Activated CD4-positive, alpha-beta T cell treated with anti-CD3 and anti-CD28 coated beads, Interleukin-2, amount 50 U/mL, for 24 hours (primary cell): ENCODE measurements at places on chromosomes 3 and 15.

DNA sequence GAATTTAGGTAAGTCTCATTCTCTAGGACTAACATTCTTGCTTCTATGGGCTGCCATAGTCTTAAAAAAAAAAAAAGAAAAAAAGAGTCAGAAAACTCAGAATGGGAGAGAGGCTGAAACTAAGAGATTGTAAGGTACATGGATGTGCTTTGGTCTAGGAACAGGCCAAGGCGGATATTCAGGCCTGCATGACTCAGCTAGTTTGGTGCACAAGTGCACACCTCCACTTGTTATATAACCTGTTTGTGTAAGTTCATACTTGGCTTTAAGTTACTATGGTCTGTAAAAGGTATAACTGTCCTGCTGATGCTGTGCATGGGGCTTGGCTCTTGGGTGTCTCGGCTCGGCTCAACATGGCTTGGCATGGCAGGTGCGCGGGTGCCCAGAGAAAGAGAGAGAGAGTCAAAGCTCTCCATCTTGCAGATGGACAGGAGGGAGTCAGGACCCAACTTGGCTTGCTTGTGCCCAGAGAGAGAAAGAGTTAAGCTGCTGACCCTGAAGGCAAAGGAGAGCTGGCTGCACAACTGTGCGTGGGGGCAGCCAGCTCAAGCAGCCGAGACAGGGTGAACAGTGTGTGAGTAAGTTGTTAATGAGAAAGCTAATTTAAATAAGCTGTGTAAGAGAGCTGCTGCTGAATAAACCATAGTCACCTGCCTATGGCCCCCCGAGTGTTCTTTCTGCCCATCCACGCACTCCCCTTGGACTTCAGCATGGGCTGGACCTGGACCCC lies 31.4 kb upstream of the CHRNB4 start:
- no peak for DNase-seq

DNA sequence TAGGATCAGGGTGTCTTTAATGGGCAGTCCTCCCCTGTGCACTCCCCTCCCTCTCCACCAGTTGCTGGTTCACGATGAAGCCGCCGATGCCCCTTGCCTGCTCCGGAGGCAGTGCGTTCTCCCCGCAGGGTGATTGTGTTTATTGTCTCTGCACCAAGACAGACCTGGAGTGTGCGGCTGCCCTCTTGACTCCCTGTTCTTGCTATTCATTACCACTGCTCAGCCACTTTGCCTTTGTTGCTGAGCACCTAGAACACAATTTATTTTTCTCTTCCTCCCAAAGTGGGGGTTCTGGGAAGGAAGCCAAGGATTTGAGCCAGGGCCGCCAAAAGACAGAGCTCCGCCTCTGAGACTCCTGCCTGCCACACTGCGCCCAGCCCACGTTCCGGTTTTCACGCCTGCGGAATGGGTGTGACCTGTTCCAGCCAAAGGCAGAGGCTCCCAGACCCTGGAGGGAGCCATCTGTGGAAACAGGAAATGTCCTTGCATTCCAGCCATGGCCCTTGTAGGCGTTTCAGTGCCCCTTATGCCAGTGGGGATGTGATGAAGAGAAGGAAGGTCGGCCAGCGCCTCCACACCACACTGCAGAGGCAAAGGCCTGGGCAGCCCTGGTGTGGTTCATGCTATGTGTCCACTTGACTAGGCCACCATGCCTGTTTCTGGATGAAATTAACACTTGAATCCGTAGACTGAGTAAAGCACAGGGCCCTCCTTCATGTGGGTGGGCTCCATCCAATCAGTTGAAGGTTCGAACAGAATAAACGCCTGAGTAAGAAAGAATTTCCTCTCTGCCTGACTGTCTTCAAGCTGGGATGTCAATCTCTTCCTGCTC lies 85.8 kb downstream of the HMG20A start:
- DNase-seq = no peak

DNA sequence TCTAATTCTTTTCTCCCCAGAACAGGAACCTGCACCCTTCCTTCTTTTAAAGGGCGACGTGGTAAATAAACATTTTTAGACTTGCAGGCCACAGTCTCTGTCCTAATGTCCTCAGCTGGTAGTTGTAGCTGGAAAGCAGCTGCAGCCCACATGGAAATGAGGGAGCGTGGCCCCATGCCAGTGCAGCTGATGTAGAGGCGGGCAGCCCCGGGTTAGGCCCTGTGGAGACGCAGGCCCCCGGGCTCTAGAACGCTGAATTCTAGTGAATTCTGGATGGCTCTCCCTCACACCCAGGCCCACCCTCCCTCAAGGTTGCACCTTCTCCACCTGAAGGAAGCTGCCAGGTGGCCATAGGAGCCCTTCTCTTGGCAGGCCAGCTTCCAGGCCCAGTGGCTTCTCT lies 52.3 kb downstream of the PGPEP1L start:
- DNase-seq = no peak

DNA sequence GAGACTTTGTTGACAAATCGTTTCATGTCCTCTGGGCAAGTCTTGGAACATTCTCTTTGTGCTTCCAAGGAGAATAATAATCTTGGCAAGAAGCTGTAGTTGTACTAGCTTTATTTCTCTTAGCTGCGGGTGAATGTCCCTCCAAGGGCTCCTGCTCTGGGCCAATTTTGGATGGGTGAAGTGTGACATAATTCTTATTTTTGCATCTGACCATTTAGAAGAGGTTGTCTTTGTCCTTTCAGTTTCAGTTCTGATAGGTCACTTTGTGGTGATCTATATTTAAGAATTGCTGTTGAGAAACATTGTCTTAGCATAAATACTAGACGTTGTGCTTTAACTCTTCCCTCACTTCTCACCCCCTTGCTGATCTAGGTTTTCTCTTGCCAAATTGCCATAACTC lies 164.8 kb upstream of the RORA start:
- DNase-seq = no peak

- DNase-seq = no peak
Observed at GRCh38 chr3:190368881-190369280, 19.1 kb upstream of the CLDN16 start.

- no peak for DNase-seq
Observed at GRCh38 chr3:39752019-39752637, 57.3 kb upstream of the MYRIP start.

- no peak for DNase-seq
Observed at GRCh38 chr3:78613421-78613879, 1154.3 kb downstream of the ROBO1 start.

DNA sequence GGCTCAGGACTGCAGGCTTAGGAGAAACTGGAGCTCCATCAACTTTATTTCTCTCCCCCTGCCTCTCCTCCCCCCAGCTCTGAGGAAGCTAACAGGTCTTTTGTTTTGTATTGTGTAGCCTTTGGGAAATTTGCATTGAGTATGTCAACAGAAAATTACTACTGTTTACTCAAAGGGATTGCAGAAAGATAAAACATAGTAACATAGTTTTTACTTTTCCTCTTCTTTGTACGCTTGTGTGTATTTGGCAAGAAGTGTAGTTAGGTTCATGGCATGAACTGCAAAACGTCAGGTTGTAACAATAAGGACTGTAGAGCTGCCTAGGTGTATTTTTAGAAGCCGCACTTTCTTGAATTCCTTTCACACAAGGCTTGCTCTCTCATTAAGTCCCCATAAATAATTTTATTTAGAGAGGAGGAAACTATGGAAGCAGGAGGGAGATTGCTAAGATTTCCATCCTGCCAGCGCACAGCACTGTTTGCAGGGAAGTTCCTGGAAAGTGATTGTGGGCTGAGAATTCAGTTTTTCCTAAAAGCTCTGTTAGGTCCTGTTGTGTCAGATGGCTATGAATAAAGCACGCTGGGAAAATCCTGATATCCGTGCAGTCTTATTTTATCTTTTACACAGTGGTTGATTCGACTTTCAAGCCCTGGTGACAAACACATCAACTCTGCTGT lies 21.1 kb upstream of the SATB1 start:
- DNase-seq = no peak

DNA sequence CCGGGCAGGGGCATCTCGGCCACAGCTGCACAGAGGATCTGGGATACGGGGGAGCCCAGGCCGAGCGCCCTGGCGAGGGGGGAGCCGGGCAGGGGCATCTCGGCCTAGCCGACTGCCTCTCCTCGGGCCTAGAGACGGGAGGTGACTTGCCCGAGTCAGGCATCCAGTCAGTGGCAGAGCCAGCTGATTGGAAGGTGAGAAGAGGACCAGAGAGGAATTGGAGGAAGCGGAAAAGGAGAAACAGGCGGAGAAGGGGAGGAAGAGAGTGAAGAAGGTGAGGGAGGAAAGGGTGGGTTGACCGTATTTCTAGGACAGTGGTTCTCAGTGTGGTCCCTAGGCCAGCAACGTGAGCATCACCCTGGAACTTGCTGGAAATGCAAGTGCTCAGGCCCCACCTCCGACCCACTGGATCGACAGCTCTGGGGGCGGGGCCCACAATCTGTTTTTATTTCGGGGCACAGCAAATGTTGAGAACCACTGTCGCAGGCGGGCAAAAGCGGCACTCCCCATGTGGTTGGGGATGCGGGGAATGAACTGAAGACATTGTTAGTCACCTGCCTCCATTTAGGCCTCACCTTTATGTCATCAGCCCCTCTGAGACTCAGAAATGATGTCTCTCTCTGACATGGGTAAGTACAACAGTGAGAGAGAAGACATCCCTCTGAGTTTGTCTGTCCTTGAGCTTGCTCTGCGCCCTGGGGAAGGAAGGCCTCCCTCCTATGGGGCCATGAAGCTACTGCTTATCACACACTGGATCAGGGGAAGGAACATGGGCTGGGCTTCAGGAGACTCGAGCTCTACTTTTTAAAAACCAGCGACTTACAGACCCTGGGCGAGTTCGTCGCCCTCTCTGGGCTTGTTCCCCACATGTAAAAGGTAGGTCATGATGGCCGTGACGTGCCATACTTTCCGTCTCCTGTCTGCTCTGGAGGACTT lies 1.0 kb upstream of the MELTF start:
- no peak for DNase-seq

- no peak for DNase-seq
Observed at GRCh38 chr3:157103860-157104259, 56.1 kb downstream of the CCNL1 start.

- DNase-seq = no peak
Observed at GRCh38 chr3:135368316-135368715, 573.3 kb downstream of the EPHB1 start.

- DNase-seq = no peak
Observed at GRCh38 chr3:3800080-3800455, 837 bp downstream of the LRRN1 start.

- DNase-seq = no peak
Observed at GRCh38 chr3:102593812-102594602, 159.2 kb downstream of the ZPLD1 start.

GRCh38 chr3:123054931-123055330 lies 11.9 kb upstream of the PDIA5 start:
- no peak for DNase-seq

GRCh38 chr3:193795062-193795690 lies 202.2 kb downstream of the OPA1 start:
- DNase-seq = no peak

GRCh38 chr3:172126741-172127140 lies 87.4 kb downstream of the FNDC3B start:
- DNase-seq = no peak

GRCh38 chr15:36251450-36251849 lies 328.0 kb upstream of the CDIN1 start:
- no peak for DNase-seq

DNA sequence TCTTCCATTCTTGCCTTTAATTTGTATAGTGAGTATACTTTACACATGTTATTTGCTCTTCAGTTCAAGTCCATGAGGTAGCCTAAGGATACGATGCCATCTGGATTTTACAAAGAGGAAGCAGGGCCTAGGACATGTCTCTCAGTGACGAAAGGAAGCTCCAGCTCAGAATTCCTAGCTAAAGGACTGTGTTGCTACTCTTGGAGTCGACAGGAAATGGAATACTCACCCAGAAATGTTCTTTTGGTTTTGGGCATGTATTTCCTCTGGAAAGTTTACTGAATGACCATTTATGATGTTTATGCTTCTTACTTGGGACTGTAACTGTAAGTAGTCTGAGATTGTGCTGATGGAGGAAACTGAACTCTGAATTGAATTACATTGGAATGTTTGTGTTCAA lies 12.5 kb downstream of the OXNAD1 start:
- no peak for DNase-seq

GRCh38 chr3:195914648-195915473 lies 6.5 kb upstream of the TNK2 start:
- DNase-seq = peak; percentile 95

DNA sequence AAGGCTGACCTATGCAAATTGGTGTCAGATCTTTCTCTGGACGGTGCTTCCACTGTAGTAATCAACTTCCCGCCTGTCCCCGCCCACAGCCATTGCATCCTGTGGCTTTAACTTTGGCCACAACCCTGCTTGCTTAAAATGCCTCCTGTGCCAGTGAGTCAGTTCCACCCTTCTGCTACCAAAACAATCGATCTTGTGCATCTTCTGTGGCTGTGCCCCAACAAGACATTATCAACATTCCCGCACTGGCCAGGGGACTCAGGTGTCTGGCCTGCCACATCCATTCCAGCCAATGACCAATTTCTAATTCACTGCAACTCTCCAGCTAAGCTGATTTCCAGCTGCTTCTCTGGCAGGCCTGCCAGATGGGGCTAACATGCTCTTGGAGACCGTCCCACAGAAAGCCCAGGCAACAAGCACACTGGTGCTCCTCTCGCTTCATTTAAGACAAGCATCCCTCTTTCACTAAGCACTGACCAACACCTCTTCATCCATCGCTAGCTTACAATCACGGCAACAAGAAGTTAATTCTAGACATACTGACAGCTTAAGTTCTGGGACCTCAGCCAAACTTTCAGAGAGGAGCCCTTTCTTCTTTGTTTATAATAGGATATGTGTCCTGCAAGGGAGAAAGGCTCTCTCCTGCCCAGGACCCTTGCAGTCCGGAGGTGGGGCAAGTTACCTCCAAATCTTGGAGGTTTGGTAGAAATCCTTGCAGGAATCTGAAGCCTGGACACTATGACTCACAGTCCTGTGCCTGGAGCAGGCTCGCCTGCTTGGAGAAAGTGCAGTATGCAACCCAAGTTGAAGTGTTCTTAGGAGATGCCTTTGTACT lies 6.7 kb downstream of the CA12 start:
- DNase-seq = no peak

GRCh38 chr3:196159952-196160804 lies 51.0 kb downstream of the ZDHHC19 start:
- no peak for DNase-seq

- no peak for DNase-seq
Observed at GRCh38 chr3:70811880-70812279, 499.4 kb upstream of the MDFIC2 start.

- no peak for DNase-seq
Observed at GRCh38 chr3:179016979-179017670, 54.5 kb downstream of the ZMAT3 start.

DNA sequence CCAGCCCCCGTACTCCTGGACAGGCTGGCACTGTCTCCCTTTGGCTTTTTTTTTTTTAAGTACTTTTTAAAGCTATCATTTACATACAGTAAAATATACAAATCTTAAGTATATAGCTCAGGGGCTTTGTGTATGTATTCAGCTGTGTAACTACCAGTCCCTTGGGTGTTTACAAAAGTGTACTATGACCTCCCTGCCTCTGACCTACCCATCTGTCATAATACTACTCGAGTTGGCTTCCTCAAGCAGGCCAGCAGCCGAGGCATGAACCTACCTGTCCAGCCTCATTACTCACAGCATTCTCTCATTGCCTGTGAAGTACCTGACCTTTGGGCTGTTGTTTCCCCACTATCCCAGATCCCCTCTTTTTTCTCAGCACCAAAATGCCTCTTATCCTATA lies 33.2 kb downstream of the ABHD2 start:
- no peak for DNase-seq
